ENCODE measurements at places on chromosomes 6 and 20.

- no peak for DNase-seq
Observed at GRCh38 chr6:52306972-52307870, 22.7 kb upstream of the MCM3 start.

- peak; percentile 7 for DNase-seq
Observed at GRCh38 chr20:40741507-40742106, 52.6 kb upstream of the MAFB start.

DNA sequence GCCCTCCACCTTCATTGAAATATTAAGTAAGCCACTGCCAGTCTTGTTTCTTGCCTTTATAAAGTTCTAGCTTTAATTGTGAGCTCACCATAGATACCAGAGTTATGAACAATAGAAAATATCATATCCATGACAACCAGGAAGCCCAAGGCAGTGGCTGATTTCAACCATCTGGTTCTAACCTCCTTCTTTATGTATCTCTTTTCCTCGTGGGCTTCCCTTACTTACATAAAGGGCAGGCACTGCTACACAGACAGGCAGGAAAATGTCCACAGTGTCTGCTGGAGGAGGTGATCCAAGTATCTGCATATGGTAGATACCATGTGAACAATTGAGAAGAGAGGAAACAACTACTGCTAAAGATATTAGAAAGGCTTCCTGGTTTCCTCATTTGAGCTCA, 65.2 kb upstream of the PRND start:
- DNase-seq: no peak

DNA sequence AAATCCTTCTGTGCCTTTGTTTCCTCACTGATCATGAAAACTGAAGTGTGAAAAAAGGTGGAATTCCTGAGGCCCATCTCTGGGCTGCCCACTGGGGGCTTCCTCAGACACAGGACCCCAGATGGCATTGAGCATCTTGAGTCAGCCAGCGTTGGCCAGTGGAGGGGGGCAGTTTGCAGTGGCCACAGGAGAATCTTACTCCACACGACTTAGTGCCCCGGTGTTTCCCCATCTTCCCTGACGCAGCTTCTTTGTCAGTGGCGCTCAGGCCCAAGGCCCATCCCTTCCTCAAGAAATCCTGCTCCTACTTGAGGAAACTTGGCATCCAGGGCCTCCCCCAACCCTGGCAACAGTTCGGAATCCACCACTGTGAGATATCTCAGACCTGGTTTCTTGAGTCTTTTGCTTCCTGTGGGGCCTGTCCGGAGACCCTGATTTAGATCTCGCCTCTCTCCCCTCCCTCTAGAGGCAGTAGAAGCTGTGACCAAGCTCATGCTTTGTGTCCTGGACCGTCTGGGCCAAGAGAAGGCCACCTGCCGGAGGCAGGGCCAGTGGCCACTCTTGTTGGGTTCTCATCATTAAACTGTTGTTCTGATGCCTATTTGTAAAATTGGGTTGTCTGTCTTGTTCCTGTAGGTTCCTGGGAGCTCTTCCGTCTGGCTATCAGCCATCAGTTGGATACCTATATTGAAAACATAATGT, 20.2 kb upstream of the DLGAP4 start:
- no peak for DNase-seq

GRCh38 chr20:50496773-50497385, 13.3 kb upstream of the PTPN1 start:
- DNase-seq: no peak

GRCh38 chr20:38267296-38267695, 6.8 kb upstream of the KIAA1755 start:
- DNase-seq: no peak

DNA sequence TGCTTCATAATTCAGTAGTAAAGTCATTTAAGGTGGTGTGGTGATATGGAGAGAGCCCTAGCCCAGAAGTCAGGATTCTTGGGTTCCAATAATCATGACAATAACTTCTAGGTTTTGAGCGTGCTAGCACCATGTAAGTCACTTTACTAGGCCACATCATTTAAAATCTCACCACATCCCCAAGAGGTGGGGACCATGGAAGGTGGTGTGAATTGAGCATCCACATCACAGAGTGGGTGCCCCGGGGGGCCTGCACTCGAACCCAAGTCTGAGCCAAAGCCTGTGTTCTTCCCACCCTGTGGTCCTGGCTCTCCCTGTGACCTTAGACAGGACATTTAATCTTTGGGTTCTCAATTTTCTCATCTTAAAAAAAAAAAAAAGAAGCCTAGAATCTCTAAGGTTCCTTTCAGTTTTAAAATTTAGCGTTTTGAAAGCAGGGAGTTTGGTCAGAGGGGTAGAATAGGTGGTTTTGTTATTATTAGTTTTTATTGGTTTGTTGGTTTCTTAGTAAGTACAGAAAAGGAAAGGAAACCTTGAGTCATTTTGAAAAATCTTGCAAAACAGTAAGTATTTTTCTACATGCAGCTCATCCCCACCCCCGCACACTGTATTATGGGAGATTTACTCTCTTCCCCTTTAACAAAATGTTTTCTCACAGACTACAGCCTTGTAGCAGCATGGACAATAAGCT, 26.4 kb downstream of the ARMC2 start:
- DNase-seq: no peak

DNA sequence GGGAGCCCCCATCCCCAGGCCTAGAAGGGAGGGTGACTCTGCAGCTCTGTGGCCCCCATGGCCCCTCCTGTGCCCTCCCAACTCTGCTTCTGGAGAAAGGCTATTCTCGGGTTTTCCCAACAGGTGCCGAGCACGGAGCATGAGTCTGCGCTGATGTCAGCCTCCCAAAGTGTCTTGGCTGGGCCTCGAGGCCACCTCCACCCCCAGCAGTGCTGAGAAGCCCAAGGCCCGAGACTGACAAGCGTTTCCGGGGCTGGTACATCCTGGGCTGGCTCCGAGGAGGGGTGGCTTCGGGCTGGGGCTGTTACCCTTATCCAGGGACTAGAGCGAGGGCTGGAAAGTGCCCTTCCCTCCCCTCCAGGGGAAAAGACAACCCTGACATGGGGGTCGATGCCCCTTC, 60.2 kb upstream of the GATA5 start:
- no peak for DNase-seq

DNA sequence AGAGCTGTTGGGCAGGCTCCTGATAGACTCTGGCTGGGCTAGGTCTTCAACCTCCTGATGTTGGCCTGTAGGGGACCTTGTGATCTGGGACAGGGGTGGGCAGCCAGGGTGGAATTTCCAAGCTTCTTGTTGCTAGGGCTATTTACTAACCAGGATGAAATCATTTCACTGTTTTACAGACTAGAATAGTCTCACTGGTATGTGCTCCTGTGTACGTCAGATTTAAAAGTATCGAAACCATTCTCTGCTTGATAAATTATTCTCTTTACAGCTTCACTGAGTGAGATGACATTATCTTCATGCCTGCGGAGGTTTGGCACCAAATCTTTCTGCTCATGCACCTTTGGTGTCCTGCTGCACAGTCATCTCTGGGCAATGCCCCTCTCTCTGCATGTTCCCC, 10.9 kb downstream of the EDN1 start:
- no peak for DNase-seq

DNA sequence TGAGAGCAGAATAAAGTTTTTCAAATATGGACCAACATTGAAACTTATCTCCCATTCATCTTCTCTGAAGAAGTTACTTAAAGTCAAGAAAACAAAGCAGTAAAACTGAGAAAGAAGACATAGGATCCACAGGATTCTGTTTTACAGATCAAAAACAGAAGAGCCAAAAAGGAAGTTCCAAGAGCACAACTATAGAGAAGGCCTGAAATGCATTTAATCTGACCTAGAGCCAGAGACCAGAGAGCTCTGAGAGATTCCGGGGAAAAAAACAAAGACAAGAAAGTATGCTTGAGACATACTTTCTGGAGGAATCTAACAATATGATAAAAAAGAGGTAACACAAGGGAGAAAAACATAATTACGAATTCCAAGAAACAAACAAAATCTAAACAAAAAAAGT, 26.1 kb downstream of the SRPK1 start:
- DNase-seq: no peak

DNA sequence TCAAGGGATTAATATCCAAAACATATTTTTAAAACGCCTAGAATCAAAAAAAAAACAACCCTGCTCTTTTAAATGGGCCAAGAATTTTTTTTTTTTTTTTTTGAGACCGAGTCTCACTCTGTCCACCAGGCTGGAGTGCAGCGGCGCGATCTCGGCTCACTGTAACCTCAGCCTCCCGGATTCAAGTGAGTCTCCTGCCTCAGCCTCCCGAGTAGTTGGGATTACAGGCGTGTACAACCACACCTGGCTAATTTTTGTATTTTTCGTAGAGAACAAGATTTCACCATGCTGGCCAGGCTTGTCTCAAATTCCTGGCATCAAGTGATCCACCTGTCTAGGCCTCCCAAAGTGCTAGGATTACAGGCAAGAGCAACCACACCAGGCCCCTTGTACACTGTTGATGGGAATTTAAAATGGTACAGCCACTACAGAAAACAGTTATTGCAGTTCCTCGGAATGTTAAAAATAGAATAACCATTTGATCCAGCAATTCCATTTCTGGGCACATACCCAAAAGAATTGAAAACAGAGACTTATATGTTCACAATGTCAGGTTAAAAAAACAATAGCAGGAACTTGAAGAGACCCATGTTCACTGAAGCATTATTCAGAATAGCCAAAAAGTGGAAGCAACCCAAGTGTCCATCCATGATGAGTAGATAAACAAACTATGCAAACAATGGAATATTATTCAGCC, 3.1 kb upstream of the MYL9 start:
- DNase-seq: no peak

- no peak for DNase-seq
Observed at GRCh38 chr6:35429463-35429862, 22.7 kb upstream of the FANCE start.

- DNase-seq: no peak
Observed at GRCh38 chr6:46059608-46060007, 43.9 kb upstream of the CLIC5 start.

- no peak for DNase-seq
Observed at GRCh38 chr20:13554076-13554475, 84.7 kb downstream of the TASP1 start.

DNA sequence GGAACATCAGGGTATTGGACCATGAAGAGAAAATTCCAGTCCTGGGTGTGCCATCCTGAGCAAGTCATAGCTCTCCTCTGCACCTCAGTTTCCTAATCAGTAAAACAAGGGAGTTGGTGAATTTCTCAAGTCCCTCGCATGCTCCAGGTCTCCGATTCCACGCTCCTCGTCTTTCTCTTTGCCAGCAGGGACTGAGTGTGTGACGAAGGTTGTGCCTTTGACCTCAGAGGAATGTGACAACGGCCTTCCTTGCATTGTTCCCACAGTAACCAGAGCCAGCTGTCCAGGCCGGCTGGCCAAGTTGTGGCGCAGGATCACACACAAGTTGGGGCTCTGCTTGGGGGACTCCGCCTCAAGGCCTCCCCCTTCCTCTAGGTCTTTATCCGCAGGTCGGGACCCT, 217.3 kb downstream of the ATXN1 start:
- DNase-seq: no peak

DNA sequence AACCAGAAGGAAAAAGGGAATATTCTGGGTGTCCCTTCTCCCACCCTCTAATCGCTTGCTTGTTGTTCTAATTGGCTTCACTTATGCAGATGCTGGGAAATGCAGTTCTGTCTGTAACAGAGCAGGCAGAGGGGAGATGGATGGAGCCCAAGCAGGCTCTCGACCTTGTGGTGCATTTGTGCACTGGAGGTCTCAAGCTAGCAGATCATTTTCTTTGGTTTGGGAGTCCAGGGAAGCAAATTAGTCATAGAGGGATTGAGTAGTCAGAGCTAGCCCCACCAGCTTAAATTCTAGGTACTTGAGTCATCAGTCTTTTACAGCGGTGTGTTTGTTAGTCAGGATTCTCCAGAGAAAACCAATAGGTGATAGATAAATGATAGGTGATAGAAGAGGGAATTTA, 234.7 kb upstream of the ECI2 start:
- DNase-seq: no peak

DNA sequence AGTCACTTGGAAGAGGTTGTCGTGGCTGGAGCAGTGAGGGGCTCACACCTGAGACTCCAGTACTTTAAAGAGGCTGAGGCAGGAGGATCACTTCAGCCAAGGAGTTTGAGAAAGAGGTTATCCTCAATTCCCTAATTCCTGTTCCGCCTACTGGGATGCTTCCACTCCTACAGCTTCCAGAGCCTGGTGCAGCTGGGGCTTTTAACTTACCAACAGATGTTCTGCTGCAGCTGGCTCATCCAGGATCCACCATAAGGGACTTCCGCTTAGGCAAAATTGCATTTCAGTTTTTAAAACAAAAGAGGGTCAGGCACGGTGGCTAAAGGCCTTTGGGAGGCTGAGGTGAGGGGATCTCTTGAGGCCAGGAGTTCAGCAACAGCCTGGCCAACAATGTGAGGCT, 59.1 kb upstream of the CDYL start:
- no peak for DNase-seq

DNA sequence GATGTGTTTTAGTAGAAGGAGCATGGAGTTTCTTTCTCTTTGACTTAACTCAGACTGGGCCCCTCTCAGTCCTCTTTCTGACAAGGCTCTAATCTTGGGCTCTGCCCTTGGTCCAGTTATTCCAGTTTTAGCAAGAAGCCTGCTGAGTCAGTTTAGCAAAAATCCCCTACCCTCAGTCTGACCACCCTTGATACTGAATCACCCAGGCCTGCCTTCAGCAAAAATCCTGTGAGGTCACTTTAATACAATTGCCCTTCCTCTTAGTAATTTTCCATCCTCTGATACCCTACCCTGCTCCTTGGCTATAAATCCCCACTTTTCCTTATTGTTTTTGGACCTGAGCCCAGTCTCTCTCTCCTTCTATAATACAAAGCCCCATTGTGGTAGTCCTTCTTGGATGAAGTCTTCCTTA, 326.7 kb upstream of the NOX3 start:
- DNase-seq: no peak

DNA sequence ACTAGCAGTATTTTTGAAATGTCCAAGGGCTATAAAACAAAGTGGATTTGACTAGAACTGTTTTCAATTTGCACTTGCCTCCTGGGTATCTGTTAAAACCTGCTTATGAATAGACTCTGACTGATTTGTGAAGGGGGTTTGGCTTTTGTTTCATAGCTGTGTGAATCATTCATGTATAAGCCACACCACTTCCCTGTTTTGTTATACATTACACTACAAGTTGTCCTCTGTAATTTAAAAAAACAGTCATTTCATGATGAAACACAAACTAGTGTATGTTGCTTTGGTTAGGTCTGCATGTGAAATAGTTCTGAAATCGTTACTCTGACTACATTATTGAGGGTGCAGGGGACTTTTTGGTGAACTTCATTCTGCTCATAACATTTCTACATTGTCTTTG, 121.7 kb downstream of the NKAIN2 start:
- DNase-seq: no peak

DNA sequence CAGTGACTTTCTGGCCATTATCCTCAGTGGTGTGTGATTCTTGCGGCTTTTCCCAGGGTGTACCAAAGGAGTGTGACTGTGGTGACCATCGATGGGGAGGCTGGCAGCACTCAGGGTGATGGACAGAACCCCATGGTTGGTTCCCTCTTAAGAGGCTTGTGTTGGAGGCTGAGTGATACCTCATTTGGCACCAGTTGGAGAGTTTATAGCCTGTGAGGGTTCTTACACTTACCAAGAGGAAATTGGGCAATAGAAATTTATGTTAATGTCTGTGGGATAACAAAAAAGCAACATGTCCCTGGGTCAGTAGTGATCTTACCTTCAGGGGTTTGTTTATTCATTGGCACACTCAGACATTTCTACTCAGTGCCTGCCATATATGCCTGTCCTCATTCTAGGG, 37.2 kb downstream of the DAAM2 start:
- DNase-seq: no peak

- no peak for DNase-seq
Observed at GRCh38 chr6:125307964-125308615, 6.3 kb upstream of the HDDC2 start.

Measured in NCI-H1092 treated with DMSO at 0.1 percent for 48 hours (cell line).